ENCODE measurements at places on chromosomes 1 and 21.

GRCh38 chr21:37462087-37462861 lies 95.7 kb downstream of the DYRK1A start:
- DNase-seq, result no peak

GRCh38 chr1:61119085-61119484 lies 36.7 kb downstream of the NFIA start:
- no peak for DNase-seq

GRCh38 chr1:15557594-15557993 lies 27.3 kb downstream of the AGMAT start:
- no peak for DNase-seq

DNA sequence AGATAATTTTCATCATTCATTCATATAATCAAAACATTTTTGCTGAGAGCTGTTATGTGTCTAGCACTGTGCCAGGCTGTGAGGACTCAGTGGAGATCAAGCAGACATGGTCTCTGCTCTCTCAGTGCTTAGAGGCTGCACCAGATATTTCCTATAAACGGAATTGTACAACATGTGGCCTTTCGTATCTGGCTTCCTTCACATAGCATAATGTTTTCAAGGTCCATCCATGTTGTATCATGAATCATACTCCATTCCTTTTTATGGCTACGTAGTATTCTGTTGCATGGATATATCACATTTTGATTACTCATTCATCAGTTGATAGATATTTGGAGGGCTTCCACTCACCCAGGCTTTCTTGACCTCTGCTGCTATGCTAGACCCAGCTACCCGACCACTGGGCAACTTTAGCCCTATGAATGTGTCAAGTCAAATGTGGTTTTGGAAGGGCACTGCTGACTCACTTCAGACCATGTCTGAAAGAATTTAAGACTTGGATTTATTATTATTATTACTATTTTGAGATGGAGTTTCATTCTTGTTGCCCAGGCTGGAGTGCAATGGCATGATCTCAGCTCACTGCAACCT lies 18.5 kb downstream of the NCF2 start:
- DNase-seq, result peak; percentile 68

DNA sequence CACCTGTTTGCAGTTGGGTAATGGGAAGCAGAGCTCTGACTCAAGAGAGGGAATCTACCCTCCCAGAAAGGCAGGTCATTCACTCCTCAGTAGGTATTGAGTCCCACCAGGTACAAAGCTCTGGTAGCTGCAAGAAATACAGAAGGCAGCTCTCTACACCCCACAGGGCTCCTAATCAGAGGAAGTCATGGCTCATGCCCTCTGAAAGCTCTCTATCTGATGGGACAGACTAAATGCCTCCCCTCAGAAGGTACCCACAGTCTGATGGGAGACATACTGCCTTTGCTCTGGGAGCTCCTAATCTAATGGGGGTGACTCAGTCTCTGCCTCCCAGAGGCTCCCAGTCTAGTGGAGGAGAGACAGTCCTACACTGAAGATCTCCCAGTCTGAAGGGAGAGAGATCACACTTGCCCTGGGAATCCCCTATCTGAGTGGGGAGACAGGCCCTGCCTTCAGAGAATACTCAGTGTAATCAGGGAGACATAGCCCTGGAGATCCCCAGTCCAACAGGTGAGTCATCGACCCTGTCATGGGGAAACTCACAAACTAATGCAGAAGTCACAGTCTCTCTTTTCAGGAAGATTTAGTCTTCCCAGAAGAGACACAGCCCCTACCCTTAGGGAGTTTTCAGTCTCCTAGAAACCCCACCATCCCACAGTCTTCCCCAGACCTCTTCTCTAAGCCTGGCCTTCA lies 23.7 kb downstream of the CAMK1G start:
- DNase-seq, result peak; percentile 28

DNA sequence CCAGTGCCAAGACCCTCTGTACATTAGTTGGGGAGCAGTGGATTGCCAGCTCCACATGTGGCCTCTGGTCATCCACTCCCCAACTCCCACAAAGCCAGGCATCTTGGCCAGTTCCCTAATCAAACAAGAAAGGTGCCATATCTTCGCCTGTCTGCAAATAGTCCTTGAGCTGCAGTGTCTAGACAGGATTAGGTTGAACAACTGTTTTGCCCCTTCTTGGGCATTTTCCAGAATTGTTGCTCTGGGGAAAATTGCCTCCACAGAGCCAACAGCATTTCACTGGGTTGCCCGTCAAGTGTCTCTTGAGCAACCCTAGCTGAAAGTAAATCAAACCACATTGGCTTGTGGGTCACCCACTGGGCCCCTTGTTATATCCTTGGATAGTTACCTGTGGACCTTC lies 109.3 kb downstream of the GDAP2 start:
- DNase-seq, result no peak

DNA sequence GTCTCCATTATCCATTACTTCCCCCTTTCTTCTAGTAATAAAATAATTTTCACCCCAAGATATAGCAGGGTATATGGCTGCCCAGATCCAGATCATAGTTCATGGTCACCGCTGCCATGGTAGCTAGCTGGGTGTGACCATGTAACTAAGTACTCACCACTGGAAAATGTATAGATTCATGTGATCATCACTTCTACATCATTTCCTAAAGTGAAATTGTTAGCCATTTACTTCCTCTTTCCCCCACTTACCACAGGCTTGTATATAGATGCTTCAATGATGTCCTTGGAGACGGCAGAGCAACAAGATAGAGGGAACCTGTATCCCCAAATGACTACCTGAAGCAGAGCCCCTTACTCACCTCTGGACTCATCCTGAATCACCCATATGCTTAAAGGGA lies 22.7 kb upstream of the EYA3 start:
- DNase-seq, result no peak

- DNase-seq, result no peak
Observed at GRCh38 chr21:8991088-8991907, 1530.1 kb upstream of the TPTE start.

Measured in LHCN-M2 (cell line).